NCI-H2107 (cell line): ENCODE measurements at places on chromosomes 4 and X.

DNA sequence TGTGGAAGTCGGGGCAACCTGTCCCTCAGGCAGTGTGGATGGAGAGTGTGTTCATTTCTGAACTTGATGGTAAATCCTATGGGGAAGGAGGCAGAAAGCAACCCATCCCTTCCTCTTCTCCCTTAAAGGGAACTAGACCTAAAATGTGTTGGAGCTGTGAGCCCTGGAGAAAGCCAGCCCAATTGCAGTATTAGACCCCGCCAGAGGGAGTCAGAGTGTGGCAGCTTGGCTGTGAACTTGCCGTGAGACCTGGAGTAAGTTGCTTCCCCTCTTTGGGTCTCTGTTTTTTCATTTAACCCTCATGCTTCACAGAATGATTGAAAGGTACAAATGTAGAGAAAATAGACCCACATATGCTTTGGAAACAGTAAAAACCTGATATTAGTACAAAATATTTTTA lies 108.7 kb upstream of the PAK3 start:
- no peak for DNase-seq

DNA sequence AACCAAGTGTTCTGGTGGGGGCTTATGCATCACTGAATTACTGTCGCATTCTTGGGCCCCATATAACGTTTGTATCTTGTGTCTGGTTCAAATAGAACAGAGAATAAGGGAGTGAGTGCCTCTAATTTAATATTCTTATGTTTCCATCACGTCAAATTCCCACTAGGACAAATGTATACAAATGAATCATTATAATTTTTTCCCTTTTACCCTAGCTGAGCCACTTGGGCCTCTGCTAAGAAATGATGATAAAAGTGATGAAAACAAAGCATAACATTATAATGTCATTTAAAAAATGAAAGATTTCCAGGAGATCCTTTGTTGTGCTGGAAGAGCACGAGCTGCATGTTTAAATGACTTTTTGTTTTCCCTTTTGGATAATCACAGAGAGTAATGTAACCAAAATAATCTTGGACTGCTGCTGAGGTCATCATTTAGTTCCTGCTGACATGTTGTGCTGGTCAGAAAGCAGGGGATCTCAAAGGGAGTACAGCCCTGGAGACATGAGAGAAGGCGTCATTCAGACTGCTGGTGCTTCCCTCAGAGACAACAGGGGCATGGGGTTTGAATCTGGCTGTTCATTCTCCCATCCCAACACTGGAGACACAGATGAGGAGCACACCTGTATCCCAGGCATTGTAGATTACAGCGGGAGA lies 105.1 kb upstream of the SCOC start:
- DNase-seq, result no peak

DNA sequence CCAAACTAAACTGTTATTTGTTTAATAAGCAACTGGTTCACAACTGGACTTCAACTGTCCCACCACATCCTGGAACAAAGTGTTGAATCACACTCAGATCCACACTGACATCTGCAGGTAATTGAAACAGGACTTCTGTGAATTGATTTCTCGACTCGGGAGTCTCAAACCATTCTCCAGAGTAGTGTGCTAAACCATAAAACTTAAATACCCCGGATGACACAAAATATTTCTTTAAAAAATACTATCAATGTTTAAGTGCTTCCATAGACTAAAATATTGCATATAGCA lies 95.4 kb upstream of the PLAC1 start:
- DNase-seq, result no peak

DNA sequence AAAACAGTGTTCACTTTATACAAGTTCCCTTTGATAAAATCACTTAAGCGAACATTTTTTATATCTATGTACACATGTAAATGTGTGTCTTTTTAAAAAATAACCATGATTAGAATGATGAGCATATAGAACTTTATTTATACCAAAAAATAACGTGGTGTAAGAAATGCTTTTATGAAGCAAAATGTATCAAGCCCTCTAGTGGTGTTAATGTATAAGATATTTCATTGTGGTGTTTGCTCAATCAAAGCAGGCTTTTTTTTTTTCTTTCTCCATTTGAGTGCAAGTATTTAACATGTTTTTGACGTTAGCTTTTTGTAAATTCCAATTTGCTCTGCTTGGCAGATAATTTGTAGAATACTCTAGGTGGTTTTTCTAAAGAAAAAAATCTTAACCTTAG lies 2092.4 kb upstream of the TENM3 start:
- no peak for DNase-seq

- DNase-seq, result no peak
These were observed 42.0 kb downstream of the TMEM150C start for GRCh38 chr4:82519776-82520175.

- no peak for DNase-seq
These were observed 367.5 kb upstream of the GATB start for GRCh38 chr4:152128356-152128755.

DNA sequence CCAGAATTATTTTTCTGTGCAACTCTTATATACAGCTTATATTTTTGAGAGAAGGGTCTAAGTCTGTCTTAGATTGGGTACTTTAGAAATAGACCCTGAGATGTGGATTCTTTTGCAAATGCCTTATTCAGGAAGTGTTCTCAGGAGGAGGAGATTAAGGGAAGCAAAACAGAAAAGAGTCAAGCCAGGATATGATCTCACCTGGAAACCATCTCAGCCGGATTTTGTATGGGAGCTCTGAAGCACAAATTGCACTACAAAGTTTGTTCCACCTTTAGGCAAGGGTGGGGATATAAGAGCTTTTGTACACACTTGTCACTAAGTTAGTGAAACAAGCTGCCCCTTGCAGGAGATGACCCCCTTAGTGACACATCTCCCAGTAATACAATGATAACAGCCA lies 121.2 kb upstream of the GRPR start:
- DNase-seq, result no peak

GRCh38 chr4:186755550-186756519 lies 32.2 kb upstream of the FAT1 start:
- no peak for DNase-seq

GRCh38 chr4:16544869-16545268 lies 318.6 kb upstream of the TAPT1 start:
- no peak for DNase-seq

- no peak for DNase-seq
These were observed 59.7 kb downstream of the MAB21L2 start for GRCh38 chr4:150641612-150642011.

GRCh38 chr4:93409035-93409434 lies 419.5 kb upstream of the ATOH1 start:
- no peak for DNase-seq

DNA sequence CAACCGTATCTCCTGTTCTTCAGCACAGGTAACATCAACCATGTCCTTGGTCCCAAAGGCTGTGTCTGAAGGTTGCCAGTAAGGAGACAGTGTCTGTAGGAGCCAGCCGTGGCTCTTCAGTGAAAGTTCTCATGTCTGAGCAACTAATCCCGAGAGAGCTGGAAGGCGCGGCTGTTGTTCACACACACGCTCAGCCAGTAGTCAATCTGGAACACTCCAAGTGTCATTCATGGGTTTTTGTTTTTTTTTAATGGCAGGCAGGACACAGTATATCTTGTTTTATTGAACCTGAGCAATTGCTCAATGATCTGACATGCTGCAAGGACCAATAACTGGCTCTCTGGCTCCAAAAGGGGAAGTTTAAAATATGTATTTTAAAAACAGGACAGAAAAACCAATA lies 48.4 kb upstream of the MAP3K15 start:
- no peak for DNase-seq

DNA sequence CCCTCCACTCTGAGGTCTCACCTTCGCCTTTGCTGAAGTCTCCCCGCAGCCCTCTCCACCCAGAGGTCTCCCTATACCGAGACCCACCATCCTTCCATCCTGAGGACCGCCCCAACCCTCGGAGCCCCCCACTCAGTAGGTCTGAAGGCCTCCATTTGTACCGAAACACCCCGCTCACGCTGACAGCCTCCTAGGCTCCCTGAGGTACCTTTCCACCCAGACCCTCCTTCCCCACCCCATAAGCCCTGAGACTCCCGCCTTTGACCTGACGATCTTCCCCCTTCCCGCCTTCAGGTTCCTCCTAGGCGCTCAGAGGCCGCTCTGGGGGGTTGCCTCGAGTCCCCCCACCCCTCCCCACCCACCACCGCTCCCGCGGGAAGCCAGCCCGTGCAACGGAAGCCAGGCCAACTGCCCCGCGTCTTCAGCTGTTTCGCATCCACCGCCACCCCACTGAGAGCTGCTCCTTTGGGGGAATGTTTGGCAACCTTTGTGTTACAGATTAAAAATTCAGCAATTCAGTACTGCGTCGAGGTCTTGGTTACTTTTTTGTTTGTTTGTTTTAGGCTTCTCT lies 5.0 kb downstream of the SOD3 start:
- DNase-seq, result no peak

- no peak for DNase-seq
These were observed 137.8 kb downstream of the UCHL1 start for GRCh38 chr4:41394481-41394894.

DNA sequence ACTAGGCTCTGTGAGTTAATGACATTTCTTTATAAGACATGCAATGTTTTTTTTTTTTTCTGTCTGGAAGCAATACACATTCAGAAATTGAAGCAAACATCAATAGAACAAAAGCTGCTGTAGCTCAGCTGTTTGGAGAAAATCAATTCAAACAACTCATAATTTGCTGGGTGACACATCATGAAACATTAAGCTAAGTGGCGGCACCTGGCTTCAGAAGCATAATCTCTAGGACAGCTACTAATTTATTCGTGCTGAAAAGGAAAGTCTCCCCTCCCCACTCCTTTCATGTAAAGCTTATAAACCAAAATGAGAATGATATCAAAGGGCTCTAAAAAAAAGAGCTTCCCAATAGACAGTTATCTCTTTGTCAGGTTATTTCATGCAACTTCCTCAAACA lies 73.9 kb downstream of the LUZP4 start:
- DNase-seq, result no peak

- no peak for DNase-seq
These were observed 29.0 kb downstream of the VCX3A start for GRCh38 chrX:6505960-6506359.

DNA sequence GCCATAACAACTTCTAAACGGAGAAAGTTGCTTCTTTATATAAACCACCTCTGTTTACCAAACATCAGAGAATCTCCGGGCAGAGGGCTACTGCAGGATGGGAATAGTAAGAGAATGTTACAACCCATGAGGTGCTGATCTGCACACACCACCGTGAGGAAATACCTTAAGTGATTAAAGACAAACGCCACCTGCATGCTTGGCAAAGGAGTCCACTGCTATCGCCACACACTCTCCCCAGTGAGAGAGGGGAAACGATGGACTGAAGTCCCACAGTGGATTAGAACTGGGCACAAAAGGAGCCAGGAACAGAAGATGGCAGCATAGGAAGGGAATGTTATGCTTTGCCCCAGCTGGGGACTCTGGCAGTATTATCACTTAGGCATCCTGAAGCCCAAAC lies 15.6 kb downstream of the MAML3 start:
- DNase-seq, result no peak

GRCh38 chr4:47075262-47075661 lies 43.9 kb downstream of the GABRB1 start:
- DNase-seq, result no peak

DNA sequence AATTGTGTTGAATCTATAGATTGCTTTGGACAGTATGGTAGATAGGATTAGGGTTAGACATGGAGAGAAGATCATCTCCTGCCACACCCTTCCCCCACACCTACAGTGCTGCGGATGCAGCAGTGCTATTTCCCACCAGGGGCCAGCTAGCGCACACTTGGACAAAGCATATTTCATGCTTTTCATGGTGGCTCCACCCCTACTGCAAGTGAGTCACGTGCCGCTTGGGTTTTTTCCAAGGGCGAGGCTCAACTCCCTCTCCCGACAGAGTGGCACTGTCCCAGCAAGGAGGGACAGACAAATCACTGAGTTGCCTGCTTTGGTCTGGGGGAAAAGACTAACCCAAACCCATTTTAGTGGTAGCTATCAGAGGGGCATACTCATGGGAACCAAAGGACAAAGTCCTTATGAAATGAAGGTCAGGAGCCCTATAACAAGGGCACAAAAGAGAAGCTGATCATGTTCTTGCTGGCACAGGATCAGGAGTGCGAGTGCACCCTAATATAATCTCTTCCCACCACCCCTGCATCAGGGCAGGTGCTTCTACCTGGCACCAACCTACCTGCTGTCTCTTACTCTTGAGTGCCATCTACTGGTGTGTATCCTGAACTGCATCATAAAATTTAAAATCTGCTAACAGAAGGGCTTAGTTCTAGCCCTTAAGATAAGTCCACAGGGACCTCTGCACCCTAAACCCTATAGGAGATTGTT lies 55.1 kb upstream of the PGAM4 start:
- DNase-seq, result no peak

DNA sequence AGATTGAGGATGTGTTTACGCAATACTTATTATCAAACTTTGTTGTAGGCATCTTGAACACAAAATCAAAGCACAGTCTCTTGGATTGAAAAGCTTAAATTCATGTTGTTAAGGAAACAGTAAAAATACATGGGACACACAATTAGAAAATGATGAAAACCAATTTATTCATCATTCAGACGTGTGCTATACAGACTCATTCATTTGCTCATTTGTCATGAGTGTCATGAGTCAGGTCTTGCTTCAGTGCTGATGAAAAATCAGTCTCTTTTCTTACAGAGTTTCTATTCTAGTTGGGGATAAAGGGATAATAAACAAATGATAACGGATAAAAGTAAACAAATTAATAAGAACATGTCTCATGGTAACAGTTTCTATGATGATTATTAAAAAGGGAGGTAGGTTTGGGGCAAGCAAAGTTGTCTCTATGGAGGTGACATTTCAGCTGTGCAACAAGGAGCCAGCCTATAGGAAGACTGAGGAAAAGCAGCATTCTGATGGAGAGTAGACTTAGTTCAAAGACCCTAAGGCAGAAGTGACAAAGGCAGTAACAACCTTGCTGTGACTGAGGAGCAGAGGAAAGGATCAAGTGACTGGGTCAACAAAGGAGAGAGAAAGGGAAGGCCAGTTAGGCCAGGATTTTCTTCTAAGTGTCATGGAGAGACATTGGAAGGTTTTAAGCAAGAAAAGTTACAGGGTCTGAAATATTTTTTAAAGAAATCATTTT lies 224.0 kb upstream of the HHIP start:
- DNase-seq, result no peak

- no peak for DNase-seq
These were observed 553.4 kb downstream of the PPP4R3C start for GRCh38 chrX:26909728-26910127.

- DNase-seq, result no peak
These were observed 11.9 kb upstream of the MXD4 start for GRCh38 chr4:2273657-2274319.

- no peak for DNase-seq
These were observed 58.7 kb downstream of the UGT2A3 start for GRCh38 chr4:68892861-68893260.
